ENCODE measurements at places on chromosomes 12 and 14. TPM values are rescaled to one million over a fixed set of nuclear protein-coding genes. Genes with fewer than 3 reads are reported as not detected.

- no peaks in the 10 kb centered on the region for H3K36me3 ChIP-seq
- H3K4me3 ChIP-seq: peak overlapping the region; percentile 82
- DNase-seq: no peak
- peak overlapping the region; percentile 95 for H3K27ac ChIP-seq
- no peaks in the 10 kb centered on the region for H3K27me3 ChIP-seq
- peaks cover 3% of the 10 kb centered on the region for H3K4me1 ChIP-seq
Observed at GRCh38 chr12:13000616-13000924, 505 bp upstream of the HEBP1 start.

DNA sequence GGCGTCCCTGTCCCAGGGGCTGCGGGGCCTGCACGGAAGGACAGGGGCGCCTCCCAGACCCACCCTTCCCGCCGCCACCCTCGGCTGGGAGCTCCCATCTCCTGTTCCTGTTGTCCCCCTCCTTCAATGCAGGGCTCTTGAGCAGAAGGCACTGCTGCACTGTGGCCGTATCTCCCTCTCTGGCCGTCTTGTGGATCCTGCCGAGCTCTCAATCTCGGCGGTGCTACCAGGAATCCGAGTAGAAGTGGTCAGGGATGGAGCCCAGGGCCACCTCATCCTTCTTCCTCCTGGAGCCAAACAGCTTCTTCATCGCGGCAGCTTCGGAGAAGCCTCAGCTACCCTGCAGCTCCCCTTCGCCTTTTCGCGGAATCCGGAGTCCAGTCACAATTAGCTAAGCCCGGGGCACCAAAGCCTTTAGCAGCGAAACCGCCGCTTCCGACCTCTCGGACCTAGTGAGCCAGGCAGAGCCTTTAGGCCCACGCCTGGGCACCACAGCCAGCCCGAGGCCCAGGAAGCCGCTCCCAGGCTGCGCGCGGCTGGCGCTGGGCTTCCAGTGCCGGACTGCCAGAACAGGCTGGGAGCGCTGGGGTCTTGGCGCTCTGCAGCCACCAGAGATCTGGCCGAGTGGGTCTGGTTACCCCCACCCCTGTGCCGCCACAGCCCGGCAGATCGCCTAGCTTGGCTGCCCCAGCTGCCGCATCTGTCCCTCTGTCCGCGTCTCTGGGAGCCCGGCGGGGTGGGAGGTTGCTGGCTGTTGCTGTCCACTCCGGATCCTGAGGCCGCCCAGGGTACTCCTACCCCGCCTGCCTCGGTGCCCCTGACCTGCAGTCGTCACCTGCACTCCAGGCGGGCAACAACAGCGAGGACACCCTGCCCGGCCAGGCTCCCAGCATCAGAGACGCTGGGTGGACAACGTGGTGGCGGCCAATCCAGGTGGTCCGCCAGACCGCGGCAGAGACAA is 69.1 kb downstream of the ASCL4 start:
- DNase-seq: no peak
- no peaks in the 10 kb centered on the region for H3K36me3 ChIP-seq
- no peaks in the 10 kb centered on the region for H3K27me3 ChIP-seq
- peak overlapping the region; percentile 32 for H3K27ac ChIP-seq
- H3K4me3 ChIP-seq: peak overlapping the region; percentile 32

- H3K4me3 ChIP-seq: no peak overlapping the region
- no peak for DNase-seq
- H3K36me3 ChIP-seq: no peaks in the 10 kb centered on the region
- H3K27me3 ChIP-seq: no peaks in the 10 kb centered on the region
- no peaks in the 10 kb centered on the region for H3K4me1 ChIP-seq
Observed at GRCh38 chr14:21940887-21941856, 267.6 kb upstream of the OR4E1 start.

DNA sequence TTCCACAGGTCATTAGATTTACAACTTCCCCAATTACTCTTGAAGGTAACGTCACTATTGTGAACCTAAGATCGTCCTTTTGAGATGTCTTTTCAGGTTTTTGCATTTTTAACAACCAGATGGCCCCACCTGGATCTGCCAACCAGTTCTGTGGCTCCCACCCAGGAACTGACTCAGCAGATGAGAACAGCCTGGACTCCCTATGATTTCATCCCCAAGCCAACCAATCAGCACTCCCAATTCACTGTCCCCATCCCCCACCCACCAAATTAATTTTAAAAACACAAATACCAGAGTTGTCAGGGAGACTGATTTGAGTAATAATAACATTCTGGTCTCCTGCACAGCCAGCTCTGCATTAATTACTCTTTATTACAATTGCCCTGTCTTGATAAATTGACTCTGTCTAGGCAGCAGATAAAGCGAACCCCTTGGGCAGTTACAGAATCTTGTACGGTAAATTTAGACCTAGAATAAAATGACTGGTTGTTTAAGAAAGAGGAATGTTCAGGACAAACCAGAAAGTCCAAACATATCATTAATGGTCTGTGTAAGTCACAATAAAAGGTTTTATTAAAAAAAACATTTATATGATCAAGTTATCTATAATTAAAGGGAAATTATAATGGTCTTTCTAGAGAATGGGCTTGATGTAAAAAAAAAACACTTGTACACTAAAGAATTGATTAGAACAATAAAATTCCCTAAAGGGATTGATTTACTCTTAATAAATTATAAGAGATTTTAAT is 55.8 kb downstream of the COX16 start:
- no peaks in the 10 kb centered on the region for H3K4me1 ChIP-seq
- no peaks in the 10 kb centered on the region for H3K36me3 ChIP-seq
- H3K4me3 ChIP-seq: no peak overlapping the region
- H3K27me3 ChIP-seq: no peaks in the 10 kb centered on the region
- no peak for DNase-seq

DNA sequence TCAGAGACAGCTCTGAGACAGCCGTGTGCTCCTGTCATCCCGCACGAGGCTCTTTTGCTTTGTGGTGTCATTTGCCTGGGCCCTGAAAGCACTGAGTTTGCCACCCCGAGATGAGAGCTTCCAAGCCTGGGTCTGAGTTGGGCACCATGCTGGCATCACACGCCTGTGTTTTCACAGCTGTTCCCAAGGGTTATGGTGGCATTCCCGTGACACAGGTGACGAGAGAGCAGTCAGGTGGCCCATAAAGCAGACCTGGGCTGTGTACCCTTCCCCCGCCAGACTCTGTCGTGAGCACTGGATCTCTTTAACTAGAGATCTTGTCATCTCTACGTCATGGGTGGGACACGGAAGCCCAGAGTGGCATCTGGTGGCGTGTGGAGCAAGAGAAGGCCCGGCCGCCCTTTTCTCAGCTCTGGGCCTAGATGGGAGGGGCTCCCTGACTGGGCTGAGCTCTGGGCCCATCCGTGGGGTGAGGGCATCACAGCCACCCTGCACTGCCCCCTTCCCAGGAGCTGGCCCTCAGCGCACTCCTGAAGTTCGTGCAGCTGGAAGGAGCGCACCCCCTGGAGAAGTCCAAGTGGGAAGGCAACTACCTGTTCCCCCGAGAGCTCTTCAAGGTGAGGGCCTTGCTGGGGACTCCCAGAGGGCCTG is 2.6 kb downstream of the NOC4L start:
- H3K4me3 ChIP-seq: no peak overlapping the region
- no peak for DNase-seq
- H3K27me3 ChIP-seq: no peaks in the 10 kb centered on the region

DNA sequence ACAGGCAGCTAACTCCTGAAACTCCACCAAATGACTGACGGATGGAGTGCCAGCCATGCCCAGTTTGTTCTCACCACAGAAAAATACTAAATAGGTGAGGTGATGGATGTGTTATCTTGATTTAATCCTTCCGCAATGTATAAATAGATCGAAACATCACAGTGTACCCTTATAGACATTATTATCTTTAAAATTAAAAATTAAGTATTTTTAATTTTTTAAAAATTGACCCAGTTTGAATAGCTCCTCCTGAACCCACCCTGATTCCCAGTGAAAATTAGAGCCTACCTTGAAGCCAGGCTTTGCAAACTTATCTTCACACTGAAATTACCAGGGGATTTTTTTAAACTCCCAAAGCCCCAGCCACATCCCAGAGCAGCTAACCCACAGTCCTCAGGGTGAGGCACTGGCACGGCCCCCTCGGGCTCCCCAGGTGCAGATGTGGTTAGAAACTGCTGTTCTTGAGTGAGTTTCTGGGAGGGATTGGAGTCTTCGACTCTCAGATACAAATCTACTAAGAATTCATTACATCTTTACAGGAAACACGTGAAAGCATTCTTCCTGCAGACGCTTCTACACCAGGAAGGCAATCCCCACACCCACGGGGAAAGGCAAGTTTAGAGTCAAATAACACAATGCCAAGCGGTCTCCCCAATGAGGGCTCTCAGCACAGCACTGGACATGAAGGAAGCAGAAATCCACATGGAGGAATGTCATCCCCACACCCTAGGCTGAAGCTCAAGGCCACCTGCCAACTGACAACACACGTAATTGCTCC is 126.4 kb downstream of the RIMBP2 start:
- DNase-seq: no peak
- H3K27me3 ChIP-seq: no peaks in the 10 kb centered on the region
- H3K4me3 ChIP-seq: no peak overlapping the region
- no peaks in the 10 kb centered on the region for H3K36me3 ChIP-seq
- H3K27ac ChIP-seq: no peak overlapping the region

DNA sequence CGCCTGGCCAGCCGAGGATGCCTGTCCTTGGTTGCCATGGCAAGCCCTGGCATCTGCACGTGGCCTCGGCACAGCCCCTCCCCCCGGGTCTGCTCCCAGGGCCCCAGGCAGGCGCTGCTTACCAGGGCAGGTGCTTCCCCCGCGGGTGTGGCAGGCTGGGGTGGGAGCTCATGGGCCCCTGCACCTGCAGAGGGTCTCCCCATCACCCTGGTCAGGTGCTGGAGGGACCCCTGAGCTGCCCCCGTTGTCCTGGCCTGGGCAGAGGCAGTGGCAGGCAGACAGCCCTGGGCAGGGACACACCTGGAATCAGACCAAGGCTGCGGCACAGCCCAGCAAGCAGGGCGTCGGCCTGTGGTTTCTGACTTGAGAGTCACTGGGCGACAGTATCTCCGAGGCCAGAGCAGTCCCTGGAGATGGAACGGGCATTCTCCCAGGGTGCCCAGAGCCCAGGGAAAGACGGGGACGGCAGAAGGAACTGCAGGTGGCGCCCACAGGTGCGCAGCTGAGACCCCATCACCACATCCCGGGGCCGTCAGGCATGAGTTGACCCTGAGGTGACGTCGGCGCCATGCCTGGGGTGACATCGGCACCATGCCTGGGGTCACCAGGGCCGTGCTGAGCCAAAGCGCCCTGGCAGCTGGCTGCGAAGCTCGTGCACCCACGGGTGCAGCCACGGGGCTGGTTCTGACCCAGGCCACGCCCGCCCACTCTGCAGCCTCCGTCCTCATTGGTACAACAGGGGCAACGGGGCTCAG is 56.1 kb upstream of the FBRSL1 start:
- no peak overlapping the region for H3K4me3 ChIP-seq
- no peaks in the 10 kb centered on the region for H3K36me3 ChIP-seq
- no peak overlapping the region for H3K27ac ChIP-seq
- no peak for DNase-seq
- H3K4me1 ChIP-seq: peaks cover 7% of the 10 kb centered on the region

GRCh38 chr14:37588956-37589714 is 5.9 kb downstream of the FOXA1 start:
- no peaks in the 10 kb centered on the region for H3K27me3 ChIP-seq
- no peak for DNase-seq
- peak overlapping the region; percentile 96 for H3K27ac ChIP-seq
- peak overlapping the region; percentile 63 for H3K4me3 ChIP-seq
- H3K36me3 ChIP-seq: no peaks in the 10 kb centered on the region

GRCh38 chr14:20904393-20905029 is 13.3 kb downstream of the RNASE3 start:
- no peak overlapping the region for H3K4me3 ChIP-seq
- DNase-seq: no peak
- H3K36me3 ChIP-seq: no peaks in the 10 kb centered on the region
- H3K27ac ChIP-seq: no peak overlapping the region
- no peaks in the 10 kb centered on the region for H3K27me3 ChIP-seq
- H3K4me1 ChIP-seq: no peaks in the 10 kb centered on the region

DNA sequence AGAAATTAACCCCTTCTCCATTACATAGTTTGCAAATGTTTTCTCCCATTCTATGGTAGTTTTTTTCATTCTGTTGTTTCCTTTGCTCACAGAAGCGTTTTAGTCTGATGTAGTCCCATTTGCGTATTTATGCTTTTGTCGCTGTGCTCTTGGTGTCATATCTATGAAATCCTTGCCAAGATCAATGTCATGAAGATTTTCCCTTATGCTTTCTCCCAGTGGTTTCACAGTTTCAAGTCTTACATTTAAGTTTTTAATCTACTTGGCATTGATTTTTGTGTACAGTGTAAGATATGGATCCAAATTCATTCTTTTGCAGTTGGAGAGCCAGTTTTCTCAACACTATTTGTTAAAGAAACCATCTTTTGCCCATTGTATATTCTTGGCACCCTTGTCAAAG is 357.6 kb downstream of the APAF1 start:
- H3K27ac ChIP-seq: no peak overlapping the region
- no peaks in the 10 kb centered on the region for H3K4me1 ChIP-seq
- no peak for DNase-seq
- H3K27me3 ChIP-seq: no peaks in the 10 kb centered on the region
- H3K36me3 ChIP-seq: no peaks in the 10 kb centered on the region

DNA sequence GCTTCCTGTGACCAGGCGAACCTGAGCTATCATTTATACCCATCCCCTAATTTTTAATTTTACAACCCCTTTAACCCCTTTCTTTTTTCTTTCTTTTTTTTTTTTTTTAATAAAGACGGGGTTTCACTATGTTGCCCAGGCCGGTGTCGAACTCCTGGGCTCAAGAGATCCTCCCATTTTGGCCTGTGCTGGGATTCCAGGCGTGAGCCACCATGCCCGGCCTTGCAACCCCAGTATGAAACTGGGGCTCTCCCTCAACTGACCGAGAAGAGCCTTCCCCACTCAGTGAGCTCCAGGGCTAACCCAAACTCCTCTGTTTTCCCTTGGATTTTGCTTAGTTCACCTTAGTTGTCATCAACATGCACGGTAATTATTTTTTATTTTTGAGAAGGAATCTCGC is 992 bp downstream of the CPSF2 start:
- DNase-seq: no peak
- no peaks in the 10 kb centered on the region for H3K36me3 ChIP-seq
- H3K27ac ChIP-seq: no peak overlapping the region
- no peaks in the 10 kb centered on the region for H3K27me3 ChIP-seq

The KRT72 gene
- not detected for total RNA-seq

The HCAR1 gene
- 0.73 TPM for total RNA-seq

The CLEC1A gene
- total RNA-seq: 3.5 TPM

The CCNT1 gene
- total RNA-seq: 33.8 TPM

The CCDC177 gene
- total RNA-seq: not detected

The NTF3 gene
- total RNA-seq: 1.0 TPM
